ENCODE measurements at places on chromosomes 7 and 10.
A peak's percentile ranks its signal among the peaks of the same experiment; 100 is the strongest.

DNA sequence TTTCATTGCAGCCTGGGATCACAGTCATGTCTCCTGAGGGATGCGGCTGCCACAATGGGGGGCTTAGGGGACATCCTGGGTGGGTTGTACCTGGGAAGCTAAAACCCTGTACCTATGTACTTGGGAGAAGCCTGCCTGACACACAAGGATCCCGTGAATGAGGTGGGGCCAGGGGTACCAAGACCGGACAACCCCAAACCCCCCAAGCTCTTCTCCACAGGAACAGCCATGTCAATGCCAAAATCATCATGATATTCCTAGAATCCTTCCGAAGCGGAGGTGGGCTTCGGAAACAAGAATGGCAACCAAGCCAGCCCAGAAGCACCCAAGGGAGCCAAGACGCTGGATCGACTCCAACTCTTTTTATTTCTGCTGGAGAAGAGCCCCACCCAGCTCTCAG lies 260.3 kb upstream of the TCERG1L start:
- no peak for DNase-seq

- no peak for DNase-seq
Measured at GRCh38 chr10:124727361-124727960, 16.7 kb downstream of the FAM53B start.

GRCh38 chr10:34637418-34637911 lies 177.6 kb downstream of the PARD3 start:
- peak; percentile 80 for DNase-seq

- DNase-seq: no peak
Measured at GRCh38 chr7:101884671-101885596, 67.5 kb downstream of the CUX1 start.

DNA sequence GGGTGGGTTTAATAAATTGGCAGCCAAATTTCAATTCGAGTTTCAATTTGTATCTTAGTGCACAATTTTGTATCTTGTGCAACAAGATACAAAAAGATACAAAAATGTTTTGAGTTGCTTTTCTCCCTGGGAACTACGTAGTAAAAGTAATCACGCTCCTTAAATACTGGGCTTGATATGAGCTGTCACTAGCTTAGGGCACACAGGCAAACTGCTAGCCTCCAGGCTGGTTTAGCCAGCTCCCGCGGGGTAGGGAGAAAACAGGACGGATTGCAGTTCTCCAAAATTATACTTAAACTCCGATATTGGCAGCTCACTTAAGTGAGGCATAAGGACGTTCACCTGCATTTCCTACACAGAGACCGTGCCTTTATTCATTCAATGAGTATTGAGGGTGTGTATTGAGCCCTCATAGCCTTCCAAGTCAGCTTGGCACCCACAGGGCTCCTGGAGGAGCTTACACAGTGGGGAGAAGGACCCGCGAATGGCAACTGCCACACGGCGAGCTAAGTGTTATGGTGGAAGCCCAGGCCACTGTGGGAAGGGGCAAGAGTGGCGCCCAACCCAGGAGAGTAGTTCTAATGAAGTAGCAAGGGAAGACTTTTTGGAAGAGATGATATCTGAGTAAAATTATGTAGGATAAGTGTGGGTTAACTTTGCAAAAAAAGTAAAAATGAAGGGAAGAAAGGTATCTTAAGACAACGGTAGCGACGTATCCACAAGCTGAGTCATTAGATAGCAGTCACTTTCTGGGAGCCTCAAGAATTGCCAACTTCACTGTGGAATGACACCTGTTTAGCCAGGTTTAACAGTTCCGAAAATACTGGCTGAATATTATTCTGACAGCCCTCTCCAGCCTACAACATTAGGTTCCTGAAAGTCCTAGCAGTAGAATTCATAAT lies 1.6 kb upstream of the EPC1 start:
- DNase-seq: no peak

DNA sequence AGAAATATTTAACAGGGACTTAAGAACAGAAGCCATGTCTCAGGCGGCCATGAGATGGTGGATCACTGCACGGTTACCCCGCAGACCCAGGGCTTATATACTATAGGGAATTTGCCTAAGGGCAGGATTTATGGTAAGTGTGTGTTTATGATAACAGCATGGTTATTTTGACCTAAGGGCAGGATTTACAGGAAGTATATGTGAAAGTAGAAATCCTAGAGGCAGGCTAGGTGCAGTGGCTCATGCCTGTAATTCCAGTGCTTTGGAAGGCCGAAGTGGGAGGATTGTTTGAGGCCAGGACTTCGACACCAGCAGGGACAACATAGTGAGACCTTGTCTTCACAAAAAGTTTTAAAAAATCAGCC lies 43.0 kb upstream of the ZNF438 start:
- DNase-seq: no peak

DNA sequence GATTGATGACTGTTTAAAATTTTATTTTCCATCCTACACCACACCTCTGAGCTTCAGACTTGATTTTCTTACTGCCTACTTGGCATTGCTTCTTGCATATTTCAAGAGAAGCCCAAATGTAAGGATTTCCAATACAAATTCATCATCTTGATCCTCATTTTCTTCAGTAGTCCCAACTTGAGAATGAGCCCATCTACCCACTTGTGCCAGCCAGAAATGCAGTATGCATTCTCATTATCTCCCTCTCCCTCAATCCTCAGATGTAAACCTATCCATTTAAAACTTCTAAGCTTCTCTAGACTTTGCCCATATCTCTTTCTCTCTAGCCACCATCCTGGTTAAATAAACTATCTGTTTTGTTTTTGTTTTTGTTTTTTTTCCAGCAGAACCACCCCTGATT lies 22.4 kb upstream of the EGFR start:
- DNase-seq: no peak

DNA sequence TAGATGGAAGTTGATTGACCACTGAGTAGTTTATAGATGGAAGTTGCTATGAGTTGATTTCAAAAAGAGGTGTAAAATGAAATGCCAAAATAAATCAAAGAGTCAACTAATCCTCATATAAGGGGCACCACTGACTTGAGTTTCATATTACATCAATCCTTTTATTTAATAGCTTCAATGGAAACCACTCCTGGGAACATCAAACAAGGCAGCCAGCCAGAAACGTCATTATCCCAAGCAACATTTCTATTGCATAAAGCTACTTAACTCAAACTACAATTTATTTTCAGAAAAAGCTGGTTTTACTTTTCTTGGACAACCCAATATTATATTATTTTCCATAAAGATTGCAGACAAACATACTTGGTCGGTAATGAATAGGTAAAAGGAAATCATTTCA lies 162.1 kb downstream of the TSPAN12 start:
- DNase-seq: no peak

Data from stimulated activated effector memory CD8-positive, alpha-beta T cell treated with anti-CD3 and anti-CD28 coated beads, Interleukin-12 subunit alpha, Interleukin-12 subunit beta, amount 100 ng/mL, for 72 hours (primary cell).